NCI-H1436 treated with DMSO at 0.1 percent for 48 hours (cell line): ENCODE measurements at places on chromosomes 11 and 22.

GRCh38 chr22:40020956-40021355 is 26.2 kb downstream of the FAM83F start:
- DNase-seq, result no peak

DNA sequence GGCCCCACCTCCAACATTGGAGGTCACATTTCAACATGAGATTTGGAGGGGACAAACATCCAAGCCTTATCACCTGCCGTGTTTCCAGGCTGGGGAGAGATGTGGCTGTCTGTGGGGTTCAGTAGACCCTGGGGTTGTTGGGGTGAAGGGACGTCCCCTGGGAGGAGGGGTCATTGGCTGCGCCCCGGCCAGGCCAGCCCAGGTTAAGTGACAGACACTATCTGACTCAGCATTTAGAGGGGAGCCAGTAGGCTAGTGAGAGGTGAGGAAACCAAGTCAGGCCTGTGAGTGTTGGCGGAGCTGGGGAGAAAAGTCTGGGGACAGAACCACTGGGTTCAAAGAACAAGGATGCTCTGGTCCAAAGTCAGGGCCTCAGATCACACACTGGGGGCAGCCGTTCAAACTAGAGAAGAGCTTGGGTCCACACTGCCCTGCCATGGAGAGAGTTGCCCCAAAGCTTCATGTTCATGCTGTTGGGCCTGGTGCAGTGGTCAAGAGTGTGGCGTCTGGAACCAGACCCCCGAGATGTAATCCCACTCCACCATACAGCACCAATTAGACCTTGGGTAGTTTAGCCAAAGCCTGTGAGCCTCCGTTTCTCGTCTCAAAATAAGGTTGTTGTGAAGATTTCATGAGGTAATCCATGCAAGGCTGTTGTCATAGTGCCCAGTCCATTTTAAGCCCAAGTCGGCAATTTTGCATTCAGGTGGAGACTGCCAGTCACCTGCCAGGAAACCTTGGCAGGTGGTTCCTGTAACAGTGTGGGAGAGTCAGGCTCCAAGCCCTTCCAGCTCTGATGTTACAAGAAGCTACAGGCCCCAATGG is 1289.6 kb downstream of the TBC1D22A start:
- no peak for DNase-seq

DNA sequence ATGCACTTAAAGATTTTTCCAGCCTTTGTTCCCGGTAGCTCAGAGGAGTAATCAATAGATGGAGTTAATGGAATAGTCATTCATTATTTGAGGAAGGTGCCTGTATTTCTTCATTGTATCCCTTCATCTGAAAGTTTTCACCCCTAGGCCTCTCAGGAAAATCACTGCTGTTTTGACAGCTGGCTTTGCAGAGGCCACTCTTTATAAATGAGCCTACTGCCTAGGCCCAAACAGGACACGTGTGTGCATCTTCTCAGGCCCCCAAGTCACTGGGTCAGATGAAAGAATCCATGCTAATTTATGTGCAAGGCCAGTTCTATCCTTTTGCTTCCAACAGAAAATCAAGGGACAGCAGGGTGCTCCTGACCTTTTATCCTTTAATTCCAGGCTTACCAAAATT is 76.8 kb downstream of the MPPED2 start:
- no peak for DNase-seq

DNA sequence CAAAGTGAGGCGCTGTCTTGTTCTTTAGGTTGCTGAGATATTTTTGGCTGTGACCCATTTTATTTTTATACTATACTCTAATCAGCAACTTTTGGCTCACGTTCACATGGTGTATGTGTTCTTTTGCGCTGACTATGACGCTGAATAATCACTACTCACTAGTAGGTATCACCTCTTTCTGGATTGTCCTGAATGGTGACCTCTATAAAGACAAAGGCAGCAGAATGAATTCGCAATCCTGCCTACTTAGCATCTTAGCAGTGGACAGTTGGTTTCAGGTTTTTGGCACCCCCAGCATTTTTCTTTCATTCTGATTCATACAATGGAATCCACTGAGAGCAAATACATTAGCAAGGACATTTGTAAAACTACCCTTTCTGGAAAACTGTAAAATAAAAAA is 351.3 kb downstream of the JRKL start:
- DNase-seq, result no peak

DNA sequence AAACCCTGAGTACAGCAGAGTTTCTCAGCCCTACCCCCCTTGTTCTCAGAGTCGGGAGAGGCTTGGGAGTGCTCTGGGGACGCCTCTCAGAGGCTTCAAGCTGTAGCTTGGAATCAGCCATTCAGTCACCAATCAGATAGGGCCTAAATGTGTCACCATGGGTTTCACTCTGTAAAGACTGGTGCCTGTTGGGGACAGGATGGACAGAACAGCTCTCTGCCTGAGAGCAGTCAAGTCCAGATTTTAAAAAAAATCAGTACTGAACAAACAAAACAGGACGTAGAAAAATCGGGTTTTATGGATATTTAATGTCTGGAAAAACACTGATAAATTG is 1.3 kb downstream of the FADD start:
- no peak for DNase-seq

DNA sequence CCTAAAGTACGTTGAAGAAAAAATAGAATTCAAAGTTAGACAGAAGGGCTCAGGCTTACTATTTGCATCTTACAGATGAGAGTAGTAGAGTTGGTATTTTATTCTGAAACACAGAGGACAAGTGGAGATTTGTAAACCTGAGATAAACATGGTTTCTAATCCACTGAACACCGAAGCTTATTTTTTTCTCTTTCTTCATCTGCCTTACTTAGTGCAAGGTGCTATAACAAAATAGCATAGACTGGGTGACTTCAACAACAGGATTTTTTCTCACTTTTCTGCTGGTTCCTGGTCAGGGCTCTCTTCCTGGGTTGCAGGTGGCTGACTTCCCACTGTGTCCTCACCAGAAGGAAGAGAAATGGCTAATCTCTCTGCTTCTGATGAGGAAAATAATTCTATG is 2.1 kb upstream of the HBG1 start:
- DNase-seq, result no peak
